ENCODE measurements at places on chromosomes 6 and 20.
A peak's percentile ranks its signal among the peaks of the same experiment; 100 is the strongest.

- no peak for DNase-seq
Measured at GRCh38 chr20:24382743-24383142, 86.7 kb upstream of the SYNDIG1 start.

GRCh38 chr20:19950042-19950441 is 67.1 kb upstream of the NAA20 start:
- DNase-seq: no peak

GRCh38 chr6:158536891-158537798 is 22.7 kb upstream of the TMEM181 start:
- DNase-seq: peak; percentile 6

DNA sequence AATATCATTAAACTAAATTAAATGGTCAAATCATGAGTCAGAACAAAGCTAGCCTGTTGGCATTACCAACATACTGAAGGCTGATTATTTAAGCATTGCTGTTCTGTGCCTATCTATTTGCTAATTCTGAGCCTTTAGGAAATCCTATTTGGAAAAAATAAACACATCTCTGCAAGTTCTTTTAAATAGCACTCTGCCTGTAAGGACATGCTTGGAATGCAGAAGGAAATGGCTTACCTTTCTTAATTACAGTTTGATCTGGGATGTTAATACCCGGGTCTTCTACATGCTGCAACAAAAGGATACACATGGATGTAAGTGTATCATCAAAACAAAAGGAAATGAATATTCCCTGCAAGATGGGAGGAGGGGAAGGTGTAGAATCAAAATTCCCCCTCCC is 8.3 kb downstream of the TFAP2A start:
- no peak for DNase-seq

- no peak for DNase-seq
Measured at GRCh38 chr6:167528239-167528638, 203.4 kb downstream of the TTLL2 start.

- no peak for DNase-seq
Measured at GRCh38 chr6:105881608-105882007, 204.5 kb upstream of the PRDM1 start.

DNA sequence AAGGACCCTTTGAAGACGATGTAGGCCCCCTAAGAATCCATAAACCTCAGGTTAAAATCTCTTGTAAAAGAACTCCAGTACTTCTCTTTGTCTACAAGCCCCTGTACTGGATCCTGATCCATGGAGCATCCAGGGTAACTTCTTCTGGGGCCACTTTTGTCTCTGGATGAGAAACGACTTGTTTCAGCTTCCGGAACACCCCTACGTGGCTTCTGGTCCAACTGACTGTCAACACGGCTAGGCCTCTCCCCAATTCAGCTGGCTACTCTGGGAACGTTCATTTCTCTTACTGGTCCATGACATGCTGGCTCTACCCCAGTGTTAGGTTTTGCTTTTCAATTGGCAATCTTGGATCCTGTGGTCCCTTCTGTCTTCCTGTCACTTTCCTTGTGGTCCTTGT is 198.0 kb downstream of the BACH2 start:
- no peak for DNase-seq

GRCh38 chr20:62368976-62369814 is 2.1 kb upstream of the LAMA5 start:
- DNase-seq: no peak

DNA sequence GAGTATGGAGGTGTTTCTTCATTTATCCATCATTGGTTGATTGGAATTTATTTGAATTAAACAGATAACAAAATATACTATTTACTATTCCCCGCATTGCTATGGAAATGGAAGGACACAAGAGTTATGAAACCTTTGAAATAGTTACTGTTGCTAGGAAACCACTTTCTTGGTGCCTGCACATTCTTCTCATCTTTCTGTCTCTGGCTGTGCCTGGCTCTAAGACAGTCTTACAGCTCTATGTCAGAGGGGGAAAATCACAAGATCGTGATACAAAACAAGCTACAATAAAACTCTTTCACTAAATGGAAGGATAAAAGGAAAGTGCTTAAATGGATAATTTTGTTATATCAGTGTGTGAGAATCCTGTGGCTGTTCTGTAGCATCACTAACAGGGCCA is 453.0 kb downstream of the LMBRD1 start:
- DNase-seq: no peak

- DNase-seq: no peak
Measured at GRCh38 chr20:57439432-57439831, 48.2 kb downstream of the RBM38 start.
